ENCODE measurements at places on chromosomes 7 and 10. TPM values are rescaled to one million over a fixed set of nuclear protein-coding genes. Genes with fewer than 3 reads are reported as not detected.

Gene AMPH
- 15.3 TPM for polyA plus RNA-seq

- DNase-seq, result no peak
Observed at GRCh38 chr10:69363666-69364065, 53.1 kb downstream of the TACR2 start.

- no peak for DNase-seq
Observed at GRCh38 chr10:73641328-73642060, at the start of gene MYOZ1. Gene MYOZ1 (minus strand): TSS chr10:73641474. CDS start chr10:73640017, 1,457 bp downstream.

Gene PITRM1
- polyA plus RNA-seq, result 58.0 TPM

GRCh38 chr10:132320654-132321469, 11.1 kb upstream of the LRRC27 start:
- DNase-seq, result no peak

Gene OGDH
- polyA plus RNA-seq, result 90.8 TPM

DNA sequence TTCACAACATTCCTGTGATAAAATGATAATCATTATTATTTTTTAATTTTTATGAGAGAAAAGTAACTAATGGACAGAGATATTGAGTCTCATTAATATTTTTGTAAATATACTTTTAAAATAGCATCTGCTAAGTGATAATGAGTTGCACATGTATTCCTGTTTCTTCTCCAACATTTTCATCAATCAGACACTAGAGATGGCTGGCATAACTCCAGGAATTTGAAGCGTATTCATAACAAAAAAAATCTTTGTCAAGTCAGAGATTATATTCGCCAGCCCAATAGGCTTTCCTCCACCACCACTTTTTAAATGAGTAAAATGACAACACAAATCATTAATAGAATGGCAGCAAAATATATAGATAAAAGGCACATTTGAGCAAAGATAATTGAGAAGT, 524.0 kb upstream of the KCND2 start:
- no peak for DNase-seq

DNA sequence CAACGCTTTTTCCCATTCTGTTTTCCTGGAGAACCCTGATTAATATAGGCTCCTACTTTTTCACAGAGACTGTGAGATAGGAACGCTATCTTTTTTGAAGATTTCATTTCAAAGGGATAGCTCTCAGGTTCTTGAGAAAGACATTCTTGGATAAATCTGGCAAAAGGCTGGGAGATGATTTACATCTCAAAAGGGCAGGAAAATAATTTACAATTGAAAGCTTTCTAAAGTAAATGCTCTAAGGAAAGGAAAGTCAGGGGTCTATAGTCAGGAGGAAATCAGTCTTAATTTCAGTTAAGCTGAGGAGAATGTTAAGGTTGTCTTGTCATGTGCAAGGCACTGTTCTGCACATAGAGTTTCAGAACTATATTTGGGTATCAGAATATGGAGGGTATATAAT, 278.8 kb downstream of the KIF20B start:
- DNase-seq, result no peak

Gene C10orf143
- 7.1 TPM for polyA plus RNA-seq

DNA sequence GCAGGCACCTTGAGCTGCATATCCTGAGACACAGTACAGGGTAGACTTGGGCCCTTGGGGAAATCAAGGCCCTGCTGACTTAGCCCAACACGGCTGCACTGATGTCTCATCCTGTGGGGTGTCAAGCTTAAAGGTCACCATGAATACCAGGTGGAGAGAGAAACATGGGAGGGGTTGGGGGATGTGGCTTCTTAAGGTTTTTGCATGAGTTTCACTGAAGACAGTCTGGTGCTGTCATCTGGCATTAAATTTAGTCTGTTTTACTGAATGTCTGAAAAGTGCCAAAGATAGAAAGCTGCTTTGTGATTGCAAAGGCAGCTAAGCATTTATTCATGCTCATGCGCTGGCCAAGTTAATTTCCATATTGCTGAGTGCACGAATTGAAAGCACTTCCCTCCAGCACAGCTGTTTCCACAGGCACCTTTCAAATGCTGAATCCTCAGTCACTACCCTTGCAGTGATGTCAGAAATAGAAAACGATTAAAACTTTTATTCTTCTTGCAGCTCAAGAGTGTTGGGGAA, 102.1 kb downstream of the OSBPL3 start:
- DNase-seq, result no peak

Gene AHR
- 57.0 TPM for polyA plus RNA-seq

GRCh38 chr10:133438711-133439273, 14.4 kb upstream of the SPRN start:
- DNase-seq, result no peak

DNA sequence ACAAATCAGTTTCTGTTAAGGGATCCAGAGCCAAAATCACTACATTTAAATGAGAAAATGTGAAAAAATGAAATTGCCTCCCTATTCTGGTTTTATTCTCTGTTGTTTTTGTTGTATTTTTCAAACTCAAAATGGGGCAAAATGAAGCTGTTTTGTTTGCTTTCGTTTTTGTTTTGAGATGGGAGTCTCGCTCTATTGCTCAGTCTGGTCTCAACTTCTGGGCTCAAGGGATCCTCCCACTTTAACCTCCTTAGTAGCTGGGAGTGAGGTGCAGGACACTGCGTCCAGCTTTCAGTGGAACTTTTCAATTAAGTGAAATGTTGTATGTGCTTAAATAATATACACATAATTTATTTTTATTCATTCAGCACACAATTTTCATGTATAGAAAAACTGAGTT, 205.0 kb downstream of the SORCS1 start:
- DNase-seq, result no peak
